ENCODE measurements at places on chromosomes 3 and 15.

DNA sequence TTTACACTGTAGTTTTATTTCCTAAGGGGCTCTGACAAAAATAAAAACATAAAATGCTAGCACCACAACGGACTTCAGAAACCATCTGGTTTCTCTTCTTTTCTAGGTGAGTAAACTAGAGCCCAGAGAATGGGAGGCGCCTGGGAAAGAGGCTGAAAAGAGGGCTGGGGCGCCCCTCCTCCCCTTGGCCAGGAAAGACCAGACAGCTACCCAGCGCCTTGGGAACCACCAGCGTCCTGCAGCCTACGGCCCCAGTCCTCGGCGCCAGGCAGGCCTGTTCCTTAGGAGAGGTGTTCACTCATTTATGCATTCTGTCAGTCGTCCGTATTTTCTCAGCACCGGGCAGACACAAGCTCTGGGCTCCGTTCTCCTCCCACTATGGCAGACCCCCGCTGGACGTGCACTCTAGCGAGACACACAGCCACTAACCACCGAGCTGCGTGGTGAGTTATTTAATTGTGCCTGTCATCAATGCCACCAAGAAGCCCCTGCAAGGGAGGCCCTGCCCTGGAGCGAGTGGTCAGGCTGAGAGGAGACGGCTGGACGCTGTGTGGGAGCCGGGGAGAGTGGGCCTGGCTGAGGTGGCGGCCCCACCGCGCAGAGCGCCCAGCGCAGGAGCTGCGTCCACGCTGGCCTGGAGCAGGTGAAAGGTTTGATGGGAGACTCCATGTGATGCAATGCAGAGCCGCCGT is 294.4 kb downstream of the OCA2 start:
- DNase-seq = no peak

DNA sequence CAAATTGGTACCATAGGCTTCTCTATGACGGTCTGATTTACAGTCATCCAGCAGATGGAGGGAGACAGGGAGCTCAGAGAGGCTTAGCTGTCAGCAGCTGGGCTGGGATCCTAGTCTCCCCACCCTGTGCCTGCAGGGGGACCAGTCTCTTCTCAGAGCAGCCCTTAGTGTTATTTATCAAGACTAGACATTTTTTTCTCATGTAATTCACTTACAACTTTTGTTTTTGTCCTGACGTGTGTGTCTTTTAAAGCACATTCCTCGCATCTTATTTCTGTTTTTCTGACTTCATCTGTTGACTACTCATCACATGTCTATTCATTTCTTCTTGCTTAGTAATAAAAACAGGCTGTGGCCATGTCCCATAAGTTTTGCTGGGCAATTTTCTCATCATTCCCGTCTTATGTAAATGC is 116.1 kb downstream of the KLF13 start:
- DNase-seq = no peak

- DNase-seq = no peak
Measured at GRCh38 chr3:117411971-117412370, 702.4 kb downstream of the TUSC7 start.

GRCh38 chr15:70266412-70267121 is 168.8 kb upstream of the TLE3 start:
- DNase-seq = peak; percentile 47

- DNase-seq = no peak
Measured at GRCh38 chr3:154969366-154969765, 110.8 kb upstream of the MME start.

- no peak for DNase-seq
Measured at GRCh38 chr3:4813909-4814304, 165.3 kb upstream of the BHLHE40 start.

- DNase-seq = no peak
Measured at GRCh38 chr15:72809329-72809728, 25.8 kb upstream of the ADPGK start.

- DNase-seq = no peak
Measured at GRCh38 chr3:53725387-53725995, 120.7 kb downstream of the CHDH start.

- DNase-seq = no peak
Measured at GRCh38 chr3:129966876-129967275, 7.6 kb upstream of the TRH start.
